ENCODE measurements at places on chromosomes 4 and X.

GRCh38 chr4:113893546-113893945 is 85.9 kb downstream of the ARSJ start:
- no peak for DNase-seq

DNA sequence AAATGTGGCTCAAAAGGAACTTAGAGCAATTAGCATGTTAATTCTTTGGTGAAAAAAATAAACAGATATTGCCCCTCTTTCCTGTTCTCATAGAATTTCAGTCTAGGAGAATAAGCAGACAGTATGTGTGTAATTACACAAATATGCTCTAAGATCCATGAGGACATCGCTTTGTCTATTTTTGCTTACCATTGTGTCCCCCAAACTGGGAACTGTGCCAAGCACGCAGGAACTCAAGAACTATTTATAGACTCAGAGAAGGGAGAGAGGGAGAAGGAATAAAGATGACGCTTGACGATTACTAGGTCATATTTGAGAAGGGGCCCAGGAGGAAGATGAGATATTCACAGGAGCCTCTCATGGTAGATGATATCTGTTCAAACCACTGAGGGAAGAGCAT is 692.6 kb downstream of the RAB28 start:
- no peak for DNase-seq

DNA sequence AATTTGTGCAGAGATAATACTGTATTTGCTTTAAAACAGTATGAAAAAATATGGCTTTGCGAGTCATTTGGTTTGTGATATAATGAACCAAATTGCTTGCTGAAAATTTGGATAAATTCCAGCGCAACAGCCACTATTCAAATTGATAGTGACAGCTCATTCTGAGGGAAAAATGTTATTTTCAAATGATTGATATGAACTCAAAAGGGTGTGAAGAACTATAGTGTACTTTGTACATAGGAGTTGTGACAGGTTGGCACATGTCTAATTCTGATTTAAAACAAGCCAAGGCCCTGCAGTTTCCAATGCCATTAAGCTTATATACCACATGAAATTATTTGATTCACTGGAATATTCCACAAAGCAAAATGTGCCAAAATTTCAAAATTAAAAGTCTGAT is 1628.9 kb upstream of the AGA start:
- DNase-seq = no peak

GRCh38 chr4:41212616-41213203 is 1.6 kb downstream of the APBB2 start:
- no peak for DNase-seq

DNA sequence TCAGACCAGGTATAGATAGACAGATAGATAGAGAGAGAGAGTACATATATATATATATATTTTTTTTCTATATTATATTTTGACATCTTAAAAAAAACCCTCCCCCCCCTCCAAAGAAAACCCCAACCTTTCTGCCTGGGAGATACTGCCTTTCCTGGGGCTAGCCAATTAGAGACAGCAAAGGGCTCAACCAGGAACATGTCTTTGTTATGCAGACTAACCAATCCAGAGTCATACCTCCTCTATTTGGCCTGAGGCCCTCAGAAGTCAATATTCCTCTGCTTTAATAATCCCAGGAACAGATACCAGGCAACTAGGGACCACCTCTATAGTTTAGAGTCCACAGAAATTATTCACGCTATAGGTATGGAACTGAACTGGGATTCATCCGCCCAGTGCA is 135.6 kb upstream of the MAD2L1 start:
- no peak for DNase-seq

GRCh38 chr4:160159457-160159856 is 1056.6 kb downstream of the RAPGEF2 start:
- no peak for DNase-seq

- no peak for DNase-seq
These were observed 7.9 kb downstream of the LEF1 start for GRCh38 chr4:108160741-108161352.
